Thyroid gland (tissue), 4 donors: ENCODE measurements at places on chromosomes 6 and 20. TPM values are rescaled to one million over a fixed set of nuclear protein-coding genes. Genes with fewer than 3 reads are reported as not detected.

The TMEM217 gene
- 1.0 TPM for total RNA-seq

The HLA-DOA gene
- total RNA-seq = 14.8 TPM

The FITM2 gene
- total RNA-seq = 11.0 TPM

The GJA1 gene
- 180 TPM for total RNA-seq

The ZNF391 gene
- total RNA-seq = 11.0 TPM

- H3K4me1 ChIP-seq = peaks cover 7% of the 10 kb centered on the region
- no peak overlapping the region for H3K27ac ChIP-seq
- no peak overlapping the region for H3K4me3 ChIP-seq
- H3K27me3 ChIP-seq = no peaks in the 10 kb centered on the region
These were observed 92.9 kb upstream of the SYNDIG1 start for GRCh38 chr20:24376311-24377099.

GRCh38 chr20:58702859-58703648 lies 10.5 kb downstream of the NPEPL1 start:
- no peaks in the 10 kb centered on the region for H3K27me3 ChIP-seq
- no peak for DNase-seq
- no peak overlapping the region for H3K27ac ChIP-seq

DNA sequence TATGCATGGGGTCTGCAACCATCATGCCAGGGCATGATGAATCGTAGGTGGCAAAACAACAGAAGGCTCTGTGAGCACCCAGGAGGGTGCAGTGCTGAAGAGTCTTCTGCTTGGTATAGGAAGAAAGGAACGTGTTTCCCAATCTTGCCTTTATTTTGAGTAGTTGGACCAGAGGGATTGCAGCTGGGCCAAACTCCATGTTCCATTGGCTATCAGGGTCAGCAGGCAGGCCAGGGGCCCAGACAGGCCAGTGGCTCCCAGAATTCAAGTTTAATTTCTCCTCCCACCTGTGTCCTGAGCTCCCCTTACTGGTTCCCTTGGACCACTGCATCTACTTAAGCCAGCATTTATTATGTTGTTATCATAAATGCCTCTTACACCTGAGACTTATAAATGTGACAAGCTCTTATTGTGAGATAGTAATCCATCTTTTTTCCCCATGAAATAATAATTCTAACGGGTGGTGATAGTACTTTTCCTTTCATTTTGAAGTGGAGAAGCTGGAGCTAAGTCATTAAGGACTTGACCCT lies 918 bp upstream of the TRIM38 start:
- no peak overlapping the region for H3K4me3 ChIP-seq
- peak overlapping the region; percentile 81 for H3K27ac ChIP-seq
- H3K36me3 ChIP-seq = peaks cover 5% of the 10 kb centered on the region
- DNase-seq = no peak
- no peaks in the 10 kb centered on the region for H3K27me3 ChIP-seq
- peaks cover 14% of the 10 kb centered on the region for H3K4me1 ChIP-seq

DNA sequence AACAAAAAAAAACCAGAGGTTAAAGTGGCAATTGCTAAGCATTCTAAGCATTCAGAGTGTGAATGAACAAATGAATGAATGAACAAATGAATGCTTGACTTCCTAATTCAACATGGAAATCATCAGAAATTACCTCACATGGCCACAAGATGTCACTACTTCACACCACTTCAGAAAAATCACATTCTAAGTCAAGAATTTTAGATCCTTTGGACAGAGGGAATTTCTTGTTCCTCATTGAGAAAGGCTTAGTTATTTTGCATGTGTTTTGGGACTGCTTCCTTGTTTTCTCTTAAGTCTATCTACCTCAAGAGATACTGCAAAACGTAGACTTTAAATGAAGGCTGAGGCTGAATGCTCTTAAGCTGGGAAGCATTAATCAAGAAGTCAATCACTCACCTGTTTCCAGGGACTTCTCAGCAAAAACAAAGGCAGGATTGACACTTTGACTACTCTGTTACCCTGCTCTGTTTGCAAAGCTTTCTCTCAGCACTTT lies 120.2 kb downstream of the MBOAT1 start:
- peaks cover 4% of the 10 kb centered on the region for H3K4me1 ChIP-seq
- no peaks in the 10 kb centered on the region for H3K27me3 ChIP-seq
- H3K36me3 ChIP-seq = no peaks in the 10 kb centered on the region
- no peak overlapping the region for H3K4me3 ChIP-seq
- no peak overlapping the region for H3K27ac ChIP-seq

DNA sequence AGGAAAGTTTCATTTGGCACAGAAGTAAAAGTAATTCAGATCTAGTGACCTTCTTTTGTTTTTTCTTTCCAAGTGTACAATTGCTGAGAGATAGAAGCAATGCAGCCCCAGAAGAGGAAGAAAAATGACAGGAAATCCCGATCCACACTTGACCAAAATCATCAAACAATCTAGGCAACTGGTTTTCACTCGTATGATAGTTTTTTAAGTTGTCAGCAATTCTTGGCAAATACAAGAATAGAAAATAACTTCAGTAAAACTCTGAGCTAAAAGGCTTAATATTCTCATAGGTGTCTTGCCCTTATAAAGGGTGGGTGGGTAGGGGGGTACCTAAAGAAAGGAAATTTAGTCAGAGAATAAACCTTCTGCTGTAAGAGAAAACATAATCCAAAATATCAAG lies 36.0 kb downstream of the SESN1 start:
- H3K27ac ChIP-seq = no peak overlapping the region
- H3K4me1 ChIP-seq = peaks cover 28% of the 10 kb centered on the region
- no peak for DNase-seq
- no peak overlapping the region for H3K4me3 ChIP-seq
- H3K36me3 ChIP-seq = no peaks in the 10 kb centered on the region
- no peaks in the 10 kb centered on the region for H3K27me3 ChIP-seq

GRCh38 chr20:57493091-57493615 lies 31.8 kb downstream of the CTCFL start:
- H3K4me3 ChIP-seq = no peak overlapping the region
- H3K27ac ChIP-seq = no peak overlapping the region
- H3K4me1 ChIP-seq = peaks cover 3% of the 10 kb centered on the region

DNA sequence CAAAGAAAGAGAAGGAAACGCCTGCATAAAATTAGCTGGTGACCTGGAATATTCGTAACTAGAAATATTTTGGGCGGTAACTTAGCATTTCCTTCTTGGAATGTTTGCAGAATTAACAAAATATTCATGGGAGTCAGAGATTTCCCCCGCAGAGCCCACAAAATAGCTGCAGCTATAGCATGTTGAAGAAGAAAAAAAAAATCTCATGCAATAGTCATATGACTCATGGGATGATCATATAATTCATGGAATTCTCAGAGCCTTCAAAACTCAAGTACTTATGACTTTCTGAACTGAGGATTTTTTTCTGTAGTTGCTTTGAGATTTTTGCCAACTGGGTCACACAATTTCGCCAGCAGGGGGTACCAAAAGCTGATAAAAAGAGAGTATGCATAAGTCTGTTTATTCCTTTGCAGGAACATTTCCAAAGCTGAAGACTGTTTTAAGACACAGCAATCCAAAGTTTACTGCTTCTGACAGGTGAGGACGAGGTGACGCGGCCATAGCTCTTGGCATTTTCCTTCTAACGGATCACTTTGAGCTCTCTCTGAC lies 586.0 kb upstream of the CHD6 start:
- no peak overlapping the region for H3K4me3 ChIP-seq
- H3K27ac ChIP-seq = no peak overlapping the region
- H3K4me1 ChIP-seq = no peaks in the 10 kb centered on the region
- DNase-seq = peak; percentile 1
- no peaks in the 10 kb centered on the region for H3K27me3 ChIP-seq
- H3K36me3 ChIP-seq = no peaks in the 10 kb centered on the region

GRCh38 chr6:15493437-15494168 lies 169.2 kb downstream of the DTNBP1 start:
- no peak overlapping the region for H3K27ac ChIP-seq
- no peaks in the 10 kb centered on the region for H3K27me3 ChIP-seq
- peaks cover 2% of the 10 kb centered on the region for H3K36me3 ChIP-seq
- peaks cover 12% of the 10 kb centered on the region for H3K4me1 ChIP-seq

DNA sequence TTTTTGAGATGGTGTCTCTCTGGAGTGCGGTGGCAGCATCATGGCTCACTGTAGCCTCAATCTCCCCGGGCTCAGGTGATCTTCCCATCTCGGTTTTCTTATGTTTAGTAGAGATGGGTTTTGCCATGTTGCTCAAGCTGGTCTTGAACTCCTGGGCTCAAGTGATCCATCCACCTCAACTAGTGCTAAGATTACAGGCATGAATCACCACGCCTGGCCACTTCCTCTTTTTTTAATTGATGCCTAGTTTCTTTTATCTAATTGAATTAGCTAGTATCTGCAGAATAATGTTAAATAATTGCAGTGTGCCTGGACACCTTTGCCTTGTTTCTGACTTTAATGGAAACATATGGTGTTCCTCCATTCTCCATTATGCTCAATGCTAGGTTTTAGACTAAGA lies 38.4 kb upstream of the SLC22A16 start:
- no peak overlapping the region for H3K27ac ChIP-seq
- no peak for DNase-seq
- no peaks in the 10 kb centered on the region for H3K27me3 ChIP-seq

- no peak overlapping the region for H3K4me3 ChIP-seq
- H3K27me3 ChIP-seq = no peaks in the 10 kb centered on the region
- DNase-seq = no peak
- H3K27ac ChIP-seq = no peak overlapping the region
- H3K36me3 ChIP-seq = peaks cover 17% of the 10 kb centered on the region
These were observed 31.8 kb downstream of the PXDC1 start for GRCh38 chr6:3719462-3720308.

GRCh38 chr6:28615955-28616747 lies 90.5 kb downstream of the GPX5 start:
- H3K36me3 ChIP-seq = no peaks in the 10 kb centered on the region
- H3K27ac ChIP-seq = no peak overlapping the region
- no peaks in the 10 kb centered on the region for H3K4me1 ChIP-seq

DNA sequence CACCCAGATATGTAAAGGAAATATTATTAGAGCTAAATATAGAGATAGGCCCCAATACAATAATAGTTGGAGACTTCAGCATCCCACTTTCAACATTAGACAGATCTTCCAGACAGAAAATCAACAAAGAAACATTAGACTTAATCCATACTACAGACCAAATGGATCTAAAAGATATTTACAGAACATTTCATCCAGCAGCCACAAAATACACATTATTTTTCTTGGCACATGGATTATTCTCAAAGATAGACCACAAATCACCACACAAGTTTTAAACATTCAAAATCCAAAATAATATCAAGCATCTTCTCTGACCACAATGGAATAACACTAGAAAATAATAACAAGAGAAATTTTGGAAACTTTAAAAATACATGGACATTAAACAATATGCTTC lies 1159.1 kb upstream of the CITED2 start:
- H3K36me3 ChIP-seq = no peaks in the 10 kb centered on the region
- no peak overlapping the region for H3K4me3 ChIP-seq
- no peak overlapping the region for H3K27ac ChIP-seq
- peaks cover 13% of the 10 kb centered on the region for H3K4me1 ChIP-seq

DNA sequence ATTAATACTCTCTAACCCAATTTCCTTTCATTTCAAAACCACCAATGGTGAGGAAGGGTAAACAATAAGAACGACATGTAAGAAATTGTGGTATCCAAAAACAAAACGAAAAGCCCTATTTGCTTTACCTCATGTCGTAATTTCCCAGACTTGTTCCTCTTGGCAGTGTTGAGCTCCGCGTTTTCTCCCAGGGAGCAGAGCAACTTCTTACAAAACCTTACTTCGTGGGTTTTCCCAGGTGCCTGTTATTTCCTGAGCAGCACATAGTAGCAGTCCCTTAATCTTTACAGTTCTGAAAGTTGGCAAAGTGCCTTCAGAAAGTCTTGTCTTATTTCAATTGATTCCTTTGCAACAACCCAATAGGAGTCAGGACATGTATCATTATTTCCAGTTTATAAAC lies 207.9 kb upstream of the MARCKS start:
- H3K27me3 ChIP-seq = no peaks in the 10 kb centered on the region
- H3K36me3 ChIP-seq = no peaks in the 10 kb centered on the region
- no peak overlapping the region for H3K27ac ChIP-seq
- no peak overlapping the region for H3K4me3 ChIP-seq
- DNase-seq = no peak

DNA sequence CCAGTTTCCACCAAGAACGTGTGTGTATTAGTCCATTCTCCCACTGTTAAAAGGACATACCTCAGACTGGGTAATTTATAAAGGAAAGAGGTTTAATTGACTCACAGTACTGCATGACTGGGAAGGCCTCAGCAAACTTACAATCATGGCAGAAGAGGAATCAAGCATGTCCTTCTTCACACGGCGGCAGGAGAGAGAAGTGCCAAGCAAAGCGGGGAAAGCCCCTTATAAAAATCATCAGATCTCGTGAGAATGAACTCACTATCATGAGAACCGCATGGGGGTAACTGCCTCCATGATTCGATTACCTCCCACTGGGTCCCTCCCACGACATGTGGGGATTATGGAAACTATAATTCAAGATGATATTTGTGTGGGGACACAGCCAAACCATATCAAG lies 13.1 kb downstream of the C20orf203 start:
- no peak for DNase-seq
- H3K27ac ChIP-seq = no peak overlapping the region
- H3K4me1 ChIP-seq = no peaks in the 10 kb centered on the region
- H3K27me3 ChIP-seq = no peaks in the 10 kb centered on the region
- no peaks in the 10 kb centered on the region for H3K36me3 ChIP-seq

DNA sequence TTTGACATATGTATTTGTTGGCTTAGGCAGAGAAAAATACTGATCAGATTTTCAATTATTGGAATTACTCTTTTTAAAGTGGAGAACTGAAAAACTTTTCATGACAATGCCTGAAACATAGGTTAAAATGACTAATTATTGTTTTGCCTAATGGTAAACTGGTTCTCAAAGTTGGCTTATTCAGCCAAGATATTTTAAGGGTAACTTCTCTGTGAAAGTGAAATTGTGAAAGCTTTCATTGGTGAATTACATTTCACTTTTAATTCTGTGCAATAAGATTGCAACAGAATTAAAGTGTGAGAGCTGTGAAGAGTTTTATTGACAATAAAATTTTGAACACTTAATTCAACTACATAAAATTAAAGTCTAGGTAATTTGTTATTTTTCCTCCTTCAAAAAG lies 24.5 kb downstream of the KIAA0408 start:
- H3K27ac ChIP-seq = no peak overlapping the region
- no peak overlapping the region for H3K4me3 ChIP-seq
- no peak for DNase-seq
- no peaks in the 10 kb centered on the region for H3K27me3 ChIP-seq

- no peak for DNase-seq
- peaks cover 13% of the 10 kb centered on the region for H3K4me1 ChIP-seq
- no peaks in the 10 kb centered on the region for H3K36me3 ChIP-seq
- H3K27ac ChIP-seq = no peak overlapping the region
- no peak overlapping the region for H3K4me3 ChIP-seq
These were observed 37.1 kb upstream of the B4GALT5 start for GRCh38 chr20:49750611-49751396.

GRCh38 chr20:62962221-62962879 lies 9.8 kb downstream of the SLC17A9 start:
- H3K4me1 ChIP-seq = no peaks in the 10 kb centered on the region
- no peak for DNase-seq
- no peak overlapping the region for H3K4me3 ChIP-seq

- H3K4me3 ChIP-seq = no peak overlapping the region
- no peaks in the 10 kb centered on the region for H3K4me1 ChIP-seq
- H3K36me3 ChIP-seq = no peaks in the 10 kb centered on the region
These were observed 31.0 kb upstream of the FBXO30 start for GRCh38 chr6:145845557-145845956.

GRCh38 chr6:89610149-89610642 lies 28.4 kb downstream of the LYRM2 start:
- peak; percentile 46 for DNase-seq
- no peaks in the 10 kb centered on the region for H3K36me3 ChIP-seq
- H3K4me1 ChIP-seq = no peaks in the 10 kb centered on the region
- H3K4me3 ChIP-seq = no peak overlapping the region
- H3K27me3 ChIP-seq = no peaks in the 10 kb centered on the region
- no peak overlapping the region for H3K27ac ChIP-seq
